Left cardiac atrium (tissue), 4 donors: ENCODE measurements at places on chromosomes 16 and 17. TPM values are rescaled to one million over a fixed set of nuclear protein-coding genes. Genes with fewer than 3 reads are reported as not detected.
A peak's percentile ranks its signal among the peaks of the same experiment; 100 is the strongest.

DNA sequence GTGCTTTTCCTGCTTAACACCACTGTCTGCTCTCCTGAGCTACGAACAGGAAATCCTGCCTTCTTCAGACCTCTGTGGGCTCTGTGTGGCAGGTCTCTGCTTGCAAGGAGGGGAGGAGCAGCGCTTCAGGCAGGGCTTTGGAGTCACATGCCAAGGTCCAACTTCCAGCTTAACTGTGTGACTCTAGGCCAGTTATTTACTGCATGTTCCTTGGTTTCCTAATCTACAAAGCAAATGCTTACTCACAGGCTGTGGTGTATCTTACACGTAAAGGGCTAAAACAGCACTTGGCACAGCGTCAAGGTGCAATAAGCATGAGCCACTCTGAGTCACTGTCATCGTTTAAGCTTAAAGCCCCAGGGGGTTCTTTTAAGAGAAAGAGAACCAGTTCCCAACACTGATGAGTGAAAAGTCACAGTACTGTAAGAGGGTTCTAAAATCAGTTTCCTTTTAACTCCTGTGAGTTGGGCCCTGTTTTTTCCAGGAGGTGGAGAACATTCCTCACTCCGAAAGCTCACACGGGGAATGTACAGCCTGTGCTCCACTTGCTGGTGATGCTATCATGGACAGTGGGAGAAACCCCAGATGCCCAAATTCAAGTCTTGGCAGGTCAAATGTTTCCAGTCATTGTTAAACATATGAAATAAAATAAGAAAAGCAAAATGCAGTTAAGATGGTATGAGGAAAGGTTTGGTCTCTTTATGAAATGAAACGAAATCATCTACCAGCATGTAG is 54.1 kb upstream of the BCAR1 start:
- peak; percentile 90 for DNase-seq

GRCh38 chr17:47605011-47605410 is 44.7 kb upstream of the KPNB1 start:
- no peak for DNase-seq

GRCh38 chr16:72921620-72922019 is 126.3 kb downstream of the ZFHX3 start:
- no peak for DNase-seq

DNA sequence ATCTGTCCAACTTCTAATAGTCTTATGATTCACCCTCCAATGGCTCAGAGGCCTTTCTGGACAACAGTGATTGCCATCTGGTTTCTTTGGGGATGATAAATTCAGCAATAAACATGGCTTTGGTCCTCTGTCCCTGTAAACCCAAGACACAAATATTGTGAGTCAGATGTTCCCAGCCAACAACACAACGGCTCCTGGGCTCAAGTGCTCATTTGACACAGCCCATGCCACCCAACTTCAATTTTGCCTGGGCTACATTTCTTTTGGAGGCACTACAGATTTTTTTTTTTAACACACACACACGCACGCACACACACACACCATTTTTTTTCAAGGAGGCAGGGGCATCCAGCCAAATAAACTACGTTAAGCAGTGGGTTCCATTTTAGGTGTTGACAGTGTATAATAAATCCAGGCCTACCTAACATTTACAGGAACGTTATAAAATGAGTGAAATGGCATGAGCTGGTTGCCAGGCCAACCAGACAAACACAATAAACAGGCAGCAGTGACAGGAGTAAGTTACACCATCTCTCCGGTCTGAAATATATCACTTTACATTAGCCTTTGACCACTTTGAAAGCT is 939.9 kb upstream of the SOX9 start:
- no peak for DNase-seq

GRCh38 chr17:4583206-4583605 is 1.1 kb upstream of the SMTNL2 start:
- no peak for DNase-seq

GRCh38 chr16:13507530-13507929 is 412.4 kb upstream of the ERCC4 start:
- DNase-seq, result no peak

DNA sequence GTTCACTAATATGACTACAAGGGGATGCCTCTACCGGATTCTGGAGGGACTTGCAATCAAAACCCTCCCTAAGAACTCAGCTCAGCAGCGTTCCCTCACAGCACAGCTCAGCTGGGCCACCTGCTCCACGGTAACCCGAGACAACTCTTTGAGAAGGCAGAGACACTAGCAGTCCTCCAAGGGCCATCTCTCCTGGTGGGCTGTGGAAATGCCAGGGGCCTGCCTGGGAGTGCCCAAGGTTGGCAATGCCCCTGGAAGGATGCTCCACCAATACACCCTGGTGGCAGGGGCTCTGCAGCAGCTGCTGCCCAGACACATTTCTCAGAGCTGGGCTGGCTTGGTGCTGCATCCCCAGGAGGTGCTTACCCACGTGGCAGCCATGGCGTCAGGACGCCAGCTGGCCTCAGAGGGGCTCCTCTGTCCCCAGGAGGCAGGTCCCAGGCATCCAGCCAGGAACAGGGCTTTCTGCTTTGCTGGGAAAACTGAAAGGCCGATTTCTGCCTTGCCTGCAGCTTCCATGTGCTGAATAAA is 16.5 kb downstream of the CDIP1 start:
- peak; percentile 45 for DNase-seq

Gene HCFC1R1
- 28.4 TPM for total RNA-seq

Gene TMEM132E
- total RNA-seq, result 0.09 TPM

Gene DGKE
- 7.0 TPM for total RNA-seq
